ENCODE measurements at places on chromosomes 13 and 19. TPM values are rescaled to one million over a fixed set of nuclear protein-coding genes. Genes with fewer than 3 reads are reported as not detected.

DNA sequence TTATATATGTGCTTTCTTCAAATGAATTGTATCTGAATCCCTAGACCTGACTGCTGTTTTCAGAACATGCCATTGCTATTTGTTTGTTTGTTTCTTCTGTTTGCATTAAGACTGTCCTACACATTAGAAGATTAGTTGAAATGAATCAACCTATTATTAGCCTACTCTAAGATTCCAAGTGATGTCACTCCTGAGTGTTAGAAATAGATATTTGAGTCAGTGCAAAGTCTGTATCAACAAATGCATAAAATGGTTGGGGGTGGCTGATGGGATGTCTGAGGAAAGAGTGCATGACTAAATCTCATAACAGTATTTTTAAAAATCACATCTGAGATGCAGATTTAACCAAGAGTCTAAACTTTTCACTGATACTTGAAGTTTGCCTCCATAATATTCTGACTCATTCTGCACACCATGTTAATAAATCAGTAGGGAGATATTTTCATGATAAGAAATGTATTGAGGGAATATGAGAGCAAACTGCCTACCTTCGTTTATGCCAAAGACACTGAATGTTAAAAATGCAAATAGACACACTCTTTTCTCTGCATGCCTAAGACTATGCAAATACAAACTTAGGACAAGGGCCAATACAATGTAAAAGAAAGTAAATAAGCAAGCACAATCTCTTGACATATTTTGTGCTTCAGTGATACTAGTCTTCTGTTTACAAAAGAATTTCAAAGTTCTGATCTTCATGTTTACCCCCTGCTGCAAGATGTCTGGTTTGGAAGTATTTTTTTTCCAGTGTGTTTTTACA, 253.3 kb downstream of the LIG4 start:
- H3K27ac ChIP-seq, result no peak overlapping the region
- no peak overlapping the region for H3K4me3 ChIP-seq
- H3K4me1 ChIP-seq, result no peaks in the 10 kb centered on the region

GRCh38 chr19:14116525-14116917, 1.0 kb downstream of the PRKACA start:
- DNase-seq, result peak; percentile 19
- peaks cover 69% of the 10 kb centered on the region for H3K4me1 ChIP-seq
- peaks cover 12% of the 10 kb centered on the region for H3K36me3 ChIP-seq
- H3K27ac ChIP-seq, result peak overlapping the region; percentile 87
- no peaks in the 10 kb centered on the region for H3K27me3 ChIP-seq

- DNase-seq, result peak; percentile 93
- H3K36me3 ChIP-seq, result peaks cover 42% of the 10 kb centered on the region
- H3K4me1 ChIP-seq, result peaks cover 48% of the 10 kb centered on the region
- H3K27me3 ChIP-seq, result no peaks in the 10 kb centered on the region
- peak overlapping the region; percentile 89 for H3K4me3 ChIP-seq
- H3K27ac ChIP-seq, result peak overlapping the region; percentile 93
Observed at GRCh38 chr19:40687525-40688016, 2.9 kb downstream of the NUMBL start.

- peak; percentile 50 for DNase-seq
- H3K27me3 ChIP-seq, result no peaks in the 10 kb centered on the region
- no peaks in the 10 kb centered on the region for H3K4me1 ChIP-seq
- H3K27ac ChIP-seq, result no peak overlapping the region
- no peaks in the 10 kb centered on the region for H3K36me3 ChIP-seq
- no peak overlapping the region for H3K4me3 ChIP-seq
Observed at GRCh38 chr13:47117268-47117667, 220.4 kb upstream of the HTR2A start.

- no peaks in the 10 kb centered on the region for H3K36me3 ChIP-seq
- H3K27ac ChIP-seq, result no peak overlapping the region
- H3K27me3 ChIP-seq, result no peaks in the 10 kb centered on the region
- no peak for DNase-seq
- H3K4me3 ChIP-seq, result no peak overlapping the region
- H3K4me1 ChIP-seq, result peaks cover 5% of the 10 kb centered on the region
Observed at GRCh38 chr13:94854688-94855087, 142.3 kb upstream of the SOX21 start.

DNA sequence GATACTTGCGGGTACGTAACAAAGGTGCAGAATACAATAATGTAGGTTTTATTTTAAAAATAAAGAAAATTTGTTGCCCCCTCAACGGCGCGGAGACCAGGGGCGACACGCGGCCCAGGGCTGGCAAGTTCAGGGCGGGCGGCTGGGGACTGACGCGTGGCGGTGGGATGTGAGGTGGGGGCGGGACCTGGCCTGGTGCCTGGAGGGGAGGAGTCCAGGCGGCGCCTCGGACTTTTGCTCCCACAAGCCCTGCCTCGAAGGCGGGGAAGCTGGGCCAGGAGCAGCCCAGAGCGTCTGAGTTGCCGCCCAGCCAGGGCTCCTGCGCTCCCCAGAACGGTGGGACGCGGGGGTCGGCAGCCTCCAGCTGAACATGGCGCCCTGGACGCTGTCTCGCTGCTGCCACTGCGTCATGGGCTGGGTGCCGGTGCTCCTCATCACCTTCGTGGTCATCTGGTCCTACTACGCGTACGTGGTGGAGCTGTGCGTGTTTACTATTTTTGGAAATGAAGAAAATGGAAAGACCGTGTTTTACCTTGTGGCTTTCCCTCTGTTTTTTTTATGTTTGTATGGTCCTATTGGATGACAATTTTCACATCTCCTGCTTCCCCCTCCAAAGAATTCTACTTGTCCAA, 1122.8 kb upstream of the ATXN8OS start:
- DNase-seq, result no peak
- H3K27me3 ChIP-seq, result no peaks in the 10 kb centered on the region
- no peak overlapping the region for H3K27ac ChIP-seq

GRCh38 chr13:39509616-39510315, 93.2 kb downstream of the LHFPL6 start:
- no peak overlapping the region for H3K4me3 ChIP-seq
- no peaks in the 10 kb centered on the region for H3K36me3 ChIP-seq
- no peaks in the 10 kb centered on the region for H3K27me3 ChIP-seq
- H3K27ac ChIP-seq, result no peak overlapping the region
- no peak for DNase-seq
- H3K4me1 ChIP-seq, result peaks cover 5% of the 10 kb centered on the region

DNA sequence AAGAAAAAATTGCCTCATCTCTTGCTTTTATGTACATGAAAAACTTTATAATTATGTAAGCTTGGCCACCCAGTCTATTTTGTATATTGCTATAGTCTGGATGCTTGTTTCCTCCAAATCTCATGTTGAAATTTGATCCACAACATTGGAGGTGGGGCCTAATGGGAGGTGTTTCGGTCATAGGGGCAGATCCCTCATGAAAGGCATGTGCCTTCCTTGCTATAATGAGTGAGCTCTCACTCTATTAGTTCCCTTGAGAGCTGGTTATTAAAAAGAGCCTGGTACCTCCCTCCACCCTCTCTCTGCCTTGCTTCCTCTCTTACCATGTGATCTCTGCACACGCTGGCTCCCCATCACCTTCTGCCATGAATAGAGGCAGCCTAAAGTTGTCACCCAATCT, 1005.1 kb downstream of the PCDH9 start:
- no peak overlapping the region for H3K4me3 ChIP-seq
- H3K36me3 ChIP-seq, result no peaks in the 10 kb centered on the region
- no peaks in the 10 kb centered on the region for H3K4me1 ChIP-seq
- no peak for DNase-seq

- H3K36me3 ChIP-seq, result no peaks in the 10 kb centered on the region
- H3K4me3 ChIP-seq, result no peak overlapping the region
- H3K27me3 ChIP-seq, result no peaks in the 10 kb centered on the region
- DNase-seq, result no peak
Observed at GRCh38 chr13:75985132-75985531, 349.0 kb downstream of the LMO7 start.

DNA sequence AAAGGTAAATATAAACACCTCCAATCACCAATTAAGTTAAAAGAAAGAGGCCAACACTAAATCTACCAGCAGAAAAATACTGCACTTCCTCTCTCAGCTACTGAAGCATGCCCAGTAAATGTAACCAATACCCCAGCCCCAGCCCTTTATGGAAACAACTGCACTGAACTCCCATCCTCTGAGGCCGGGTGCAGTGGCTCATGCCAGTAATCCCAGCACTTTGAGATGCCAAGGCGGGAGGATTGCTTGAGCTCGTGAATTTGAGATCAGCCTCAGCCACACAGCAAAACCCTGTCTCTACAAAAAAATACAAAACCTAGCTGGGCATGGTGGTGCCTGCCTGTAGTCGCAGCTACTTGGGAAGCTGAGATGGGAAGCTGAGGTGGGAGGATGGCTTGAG, 221.6 kb upstream of the SOX21 start:
- no peak for DNase-seq
- H3K27ac ChIP-seq, result no peak overlapping the region
- no peaks in the 10 kb centered on the region for H3K4me1 ChIP-seq
- no peaks in the 10 kb centered on the region for H3K27me3 ChIP-seq
- no peaks in the 10 kb centered on the region for H3K36me3 ChIP-seq

- H3K4me3 ChIP-seq, result no peak overlapping the region
- no peak for DNase-seq
- H3K36me3 ChIP-seq, result no peaks in the 10 kb centered on the region
- no peaks in the 10 kb centered on the region for H3K27me3 ChIP-seq
- H3K27ac ChIP-seq, result no peak overlapping the region
Observed at GRCh38 chr13:42380420-42381164, 108.6 kb downstream of the AKAP11 start.

GRCh38 chr19:12478234-12478941, 6.2 kb downstream of the ZNF709 start:
- H3K4me3 ChIP-seq, result no peak overlapping the region
- no peak for DNase-seq
- H3K27me3 ChIP-seq, result no peaks in the 10 kb centered on the region
- H3K36me3 ChIP-seq, result no peaks in the 10 kb centered on the region

DNA sequence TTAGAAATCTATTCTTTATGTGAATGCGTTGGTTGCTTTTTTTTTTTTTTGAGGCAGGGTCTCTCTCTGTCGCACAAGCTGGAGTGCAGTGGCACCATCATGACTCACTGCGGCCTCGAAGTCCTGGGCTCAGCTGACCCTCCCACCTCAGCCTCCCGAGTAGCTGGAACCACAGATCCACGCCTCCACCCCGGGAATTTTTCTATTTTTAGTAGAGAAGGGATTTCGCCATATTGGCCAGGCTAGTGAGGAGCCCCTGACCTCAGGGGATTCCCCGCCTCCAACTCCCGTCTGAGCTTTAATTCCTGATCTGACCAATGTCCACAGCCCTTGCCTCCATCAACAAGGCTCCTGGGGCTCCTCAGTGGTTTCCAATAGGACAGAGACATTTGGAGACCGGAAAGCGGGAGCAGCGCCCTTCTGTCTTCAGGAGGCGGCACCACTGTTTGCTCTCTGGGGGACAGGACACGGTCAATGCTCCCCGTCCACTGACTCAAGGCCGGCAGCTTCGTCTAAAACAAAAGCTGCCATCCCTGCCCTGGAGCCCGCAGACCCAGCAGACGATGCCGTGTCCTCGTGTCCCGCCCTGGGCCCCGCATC, 503 bp downstream of the TUBA3C start:
- H3K4me1 ChIP-seq, result no peaks in the 10 kb centered on the region
- no peak for DNase-seq
- no peaks in the 10 kb centered on the region for H3K36me3 ChIP-seq

- peaks cover 8% of the 10 kb centered on the region for H3K4me1 ChIP-seq
- peaks cover 2% of the 10 kb centered on the region for H3K27me3 ChIP-seq
- no peaks in the 10 kb centered on the region for H3K36me3 ChIP-seq
- no peak overlapping the region for H3K27ac ChIP-seq
- no peak overlapping the region for H3K4me3 ChIP-seq
Observed at GRCh38 chr13:109747524-109747923, 38.9 kb downstream of the IRS2 start.

DNA sequence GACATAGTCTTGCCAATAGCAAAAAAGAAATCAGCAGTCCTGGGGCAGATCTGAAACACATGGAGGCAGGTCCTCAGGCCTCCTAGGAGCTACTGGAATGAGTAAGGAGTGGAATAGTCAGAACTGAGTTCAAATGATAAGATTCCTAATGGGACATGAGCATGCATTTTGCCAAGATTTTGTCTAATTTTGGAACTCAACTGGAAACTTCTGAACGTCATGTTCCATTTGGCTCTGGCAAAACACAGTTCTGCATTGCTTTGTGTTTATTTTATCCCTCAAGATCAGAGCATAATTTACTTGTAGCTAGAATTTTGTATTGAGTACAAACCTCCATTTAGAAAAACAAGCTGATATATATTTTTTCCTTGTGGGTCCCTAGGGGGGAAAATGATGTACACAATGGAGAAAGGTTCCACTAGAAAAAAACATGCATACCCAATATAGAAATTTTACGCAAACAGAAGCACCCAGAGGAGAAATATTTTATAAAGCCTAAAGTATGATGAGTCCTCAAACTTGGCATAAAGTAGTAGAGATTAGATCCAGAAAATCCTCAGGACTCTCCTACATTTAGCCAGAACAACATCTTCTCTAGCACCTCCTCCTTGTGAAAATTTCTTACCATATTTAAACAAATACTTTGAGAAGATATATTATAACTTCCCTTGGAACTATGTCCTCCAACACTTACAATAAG, 149.0 kb upstream of the SERP2 start:
- H3K4me1 ChIP-seq, result no peaks in the 10 kb centered on the region
- peaks cover 2% of the 10 kb centered on the region for H3K27me3 ChIP-seq
- H3K4me3 ChIP-seq, result no peak overlapping the region
- peak overlapping the region; percentile 79 for H3K27ac ChIP-seq

DNA sequence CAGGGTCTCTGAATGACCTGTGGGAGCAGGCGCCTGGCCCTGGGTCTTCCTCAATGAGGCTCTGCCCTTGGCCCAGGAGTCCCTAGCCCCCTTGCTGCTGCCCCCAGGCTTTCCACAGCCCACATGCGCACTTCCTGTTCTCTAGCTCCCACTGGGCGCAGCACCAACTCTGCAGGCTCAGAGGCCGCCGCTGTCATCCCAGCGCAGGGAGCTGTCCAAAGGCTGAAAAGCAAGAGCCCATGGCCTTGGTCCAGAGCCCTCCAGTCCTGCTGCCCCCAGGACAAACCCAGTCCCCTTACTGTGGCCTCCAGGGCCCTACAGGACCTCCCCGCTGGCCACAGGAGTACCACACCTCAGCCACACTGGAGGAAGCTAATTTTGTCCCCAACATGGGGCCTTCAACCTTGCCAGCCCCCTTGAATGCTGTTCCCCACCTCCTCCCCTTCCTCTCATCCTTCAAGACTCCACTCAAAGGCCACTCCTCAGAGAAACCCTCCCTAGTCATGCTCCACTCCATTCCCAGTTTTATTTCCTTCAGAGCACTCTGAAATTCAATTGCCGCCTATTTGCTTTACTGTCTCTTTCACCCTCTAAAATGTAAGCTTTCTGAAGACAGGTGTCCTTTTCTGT, 8.0 kb upstream of the POU2F2 start:
- H3K36me3 ChIP-seq, result no peaks in the 10 kb centered on the region
- DNase-seq, result peak; percentile 86
- H3K4me1 ChIP-seq, result no peaks in the 10 kb centered on the region
- H3K4me3 ChIP-seq, result no peak overlapping the region

DNA sequence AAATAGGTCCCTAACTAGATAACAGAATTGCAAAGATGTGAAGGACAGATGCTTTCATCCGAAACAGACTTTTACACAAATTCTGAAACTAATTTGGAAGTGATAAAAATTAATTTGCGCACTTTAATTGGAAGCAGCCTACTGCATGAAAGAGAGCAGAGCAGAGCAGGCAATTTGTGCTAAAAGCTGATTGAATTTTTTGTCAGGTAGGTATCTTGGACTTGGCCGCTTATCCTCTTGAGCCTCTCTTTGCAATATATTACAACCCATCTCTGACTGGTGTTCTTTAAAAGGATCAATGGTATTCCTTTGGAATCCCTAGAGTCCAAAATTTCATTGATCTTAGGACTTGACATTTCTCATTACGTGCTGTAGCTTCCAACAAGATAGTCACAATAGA, 183.3 kb upstream of the MAB21L1 start:
- H3K4me1 ChIP-seq, result no peaks in the 10 kb centered on the region
- H3K4me3 ChIP-seq, result no peak overlapping the region

GRIK5 gene
- 1.3 TPM for total RNA-seq

DMWD gene
- total RNA-seq, result 29.1 TPM

BEST2 gene
- not detected for total RNA-seq

TINCR gene
- total RNA-seq, result 0.18 TPM

GPI gene
- 94.0 TPM for total RNA-seq

CGB3 gene
- total RNA-seq, result 0.22 TPM
